GM03348 (cell line): ENCODE measurements at places on chromosomes 5 and 9.
A peak's percentile ranks its signal among the peaks of the same experiment; 100 is the strongest.

DNA sequence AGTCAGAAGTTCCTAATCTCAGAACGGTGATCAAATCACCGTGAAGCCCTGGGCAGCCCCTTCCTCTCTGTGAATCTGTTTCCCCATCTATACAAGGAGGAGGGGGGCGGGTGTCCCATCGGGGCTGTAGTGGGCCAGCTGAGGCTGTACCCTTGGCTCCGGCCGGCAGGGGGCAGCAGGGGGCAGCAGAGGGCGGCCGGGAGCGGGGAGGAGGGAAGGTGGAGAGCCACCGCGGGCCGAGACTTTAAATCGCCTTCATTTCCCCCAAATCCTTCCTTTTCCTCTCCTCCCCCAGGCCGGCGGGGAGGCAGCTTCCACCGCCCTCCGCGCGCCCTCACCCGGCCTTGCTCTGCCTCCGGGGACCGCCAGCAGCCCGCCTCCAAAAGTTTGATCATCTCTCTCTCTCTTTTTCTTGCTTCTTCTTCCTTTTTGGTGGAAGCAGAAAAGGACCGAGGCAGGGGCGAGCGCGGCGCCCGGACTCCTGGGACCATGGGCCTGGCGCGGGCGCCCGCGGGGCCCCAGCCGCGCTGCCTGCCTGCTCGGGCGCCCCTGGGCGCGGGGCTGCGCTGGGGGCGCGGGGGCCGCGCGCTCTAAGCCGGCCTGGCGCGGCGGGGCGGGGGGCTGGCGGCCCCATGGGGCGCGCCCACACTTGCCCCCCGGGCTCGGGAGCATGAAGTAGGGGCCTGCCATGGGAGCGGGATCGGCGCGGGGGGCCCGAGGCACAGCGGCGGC lies at the start of gene COL27A1:
TSS of gene COL27A1 (plus strand) at position 275 of the 732 bp plus-strand sequence. CDS start at position 689, 414 bp downstream.
- DNase-seq, result peak; percentile 97

DNA sequence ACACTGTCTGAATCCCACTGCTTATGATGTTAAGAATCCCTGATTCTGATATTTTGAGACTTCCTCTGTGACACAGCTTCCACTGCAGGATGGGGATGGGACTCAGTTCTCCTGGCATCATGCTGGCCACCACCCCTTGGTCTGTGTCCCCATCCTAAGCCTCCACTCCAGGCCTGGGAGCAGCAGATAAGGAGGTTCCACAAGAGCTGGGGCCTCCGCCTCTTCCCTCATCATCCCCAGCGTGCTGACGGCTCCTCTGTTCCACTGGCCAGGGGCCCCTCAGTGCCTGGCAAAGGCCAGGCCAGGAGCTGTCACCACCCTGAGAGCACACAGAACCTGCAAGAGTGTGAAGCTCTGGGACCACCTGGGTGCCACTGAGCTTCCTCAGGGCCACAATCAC lies 40.6 kb downstream of the CAMK2A start:
- no peak for DNase-seq

- DNase-seq, result no peak
Measured at GRCh38 chr5:21581508-21581907, 1271.6 kb downstream of the CDH12 start.

DNA sequence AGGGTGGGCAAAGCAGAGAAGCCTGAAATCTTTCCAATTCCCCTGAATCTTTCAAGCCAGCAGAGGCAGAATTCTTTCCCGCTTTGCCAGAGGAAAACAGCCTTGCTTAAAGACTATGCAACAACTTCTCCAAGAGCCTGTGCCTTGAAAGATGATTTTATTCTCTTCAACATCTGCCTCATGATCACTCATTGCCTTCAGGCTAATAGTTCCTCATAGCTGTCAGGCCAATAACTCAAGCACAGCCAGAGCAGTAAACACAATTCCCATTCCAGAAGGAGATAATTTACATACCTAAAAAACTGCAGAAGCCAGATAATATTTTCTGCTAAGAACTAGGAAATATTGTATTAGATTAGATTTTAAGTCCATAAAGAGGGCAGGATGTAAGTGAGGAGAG lies 92.3 kb upstream of the PUM3 start:
- no peak for DNase-seq

- no peak for DNase-seq
Measured at GRCh38 chr9:35816708-35817107, 1.9 kb upstream of the HINT2 start.

DNA sequence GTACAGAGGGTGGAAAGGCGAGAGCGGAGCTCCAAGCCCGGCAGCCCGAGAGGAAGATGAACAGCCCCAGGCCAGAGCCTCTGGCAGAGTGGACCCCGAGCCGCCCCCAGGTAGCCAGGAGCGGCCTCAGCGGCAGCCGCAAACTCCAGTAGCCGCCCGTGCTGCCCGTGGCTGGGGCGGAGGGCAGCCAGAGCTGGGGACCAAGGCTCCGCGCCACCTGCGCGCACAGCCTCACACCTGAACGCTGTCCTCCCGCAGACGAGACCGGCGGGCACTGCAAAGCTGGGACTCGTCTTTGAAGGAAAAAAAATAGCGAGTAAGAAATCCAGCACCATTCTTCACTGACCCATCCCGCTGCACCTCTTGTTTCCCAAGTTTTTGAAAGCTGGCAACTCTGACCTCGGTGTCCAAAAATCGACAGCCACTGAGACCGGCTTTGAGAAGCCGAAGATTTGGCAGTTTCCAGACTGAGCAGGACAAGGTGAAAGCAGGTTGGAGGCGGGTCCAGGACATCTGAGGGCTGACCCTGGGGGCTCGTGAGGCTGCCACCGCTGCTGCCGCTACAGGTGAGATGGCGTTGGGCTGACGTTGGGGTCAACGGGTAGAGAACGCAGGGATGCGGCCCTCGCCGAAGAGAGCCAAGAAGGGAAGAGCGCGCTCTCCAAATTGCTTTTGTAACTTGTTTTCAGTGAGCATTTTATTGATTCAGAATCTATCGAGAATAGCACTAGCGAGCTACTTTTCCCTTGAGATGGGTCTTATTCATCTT lies at the start of gene PTGER4:
TSS of gene PTGER4 (plus strand) at position 3 of the 769 bp plus-strand sequence. CDS start 1,079 bp downstream, outside the sequence.
- DNase-seq, result no peak

DNA sequence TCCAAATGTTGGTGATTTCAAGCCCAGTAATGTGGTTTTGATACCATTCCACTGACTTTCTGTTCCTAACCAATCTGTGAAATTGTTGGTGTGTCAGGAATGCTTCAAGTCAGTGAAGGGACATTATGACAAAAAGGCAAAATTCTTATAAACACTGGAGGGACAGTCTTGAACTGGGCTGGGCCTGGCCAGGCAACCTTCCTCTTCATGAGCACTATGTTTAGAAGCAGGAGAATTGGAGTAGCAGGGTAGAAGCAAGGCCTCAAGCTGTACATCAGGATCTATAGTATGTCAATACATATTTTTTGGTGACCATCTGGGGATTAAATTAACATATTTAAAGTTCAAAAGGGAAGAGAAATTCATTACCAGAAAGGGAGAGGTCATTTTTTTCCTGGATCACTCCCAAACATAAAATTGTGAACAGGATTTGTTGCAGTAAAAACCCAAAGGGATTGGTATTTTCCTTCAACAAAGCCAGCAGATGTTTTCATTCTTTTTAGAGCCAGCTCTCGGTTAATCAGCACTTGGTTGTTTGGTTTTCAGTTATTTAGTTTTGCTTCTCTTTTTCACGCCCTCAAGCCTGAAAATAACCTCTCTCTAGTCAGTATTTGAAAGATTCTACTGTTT lies 77.9 kb upstream of the PIK3R1 start:
- DNase-seq, result peak; percentile 71

- DNase-seq, result peak; percentile 74
Measured at GRCh38 chr9:97740848-97741821, 44.0 kb upstream of the XPA start.

DNA sequence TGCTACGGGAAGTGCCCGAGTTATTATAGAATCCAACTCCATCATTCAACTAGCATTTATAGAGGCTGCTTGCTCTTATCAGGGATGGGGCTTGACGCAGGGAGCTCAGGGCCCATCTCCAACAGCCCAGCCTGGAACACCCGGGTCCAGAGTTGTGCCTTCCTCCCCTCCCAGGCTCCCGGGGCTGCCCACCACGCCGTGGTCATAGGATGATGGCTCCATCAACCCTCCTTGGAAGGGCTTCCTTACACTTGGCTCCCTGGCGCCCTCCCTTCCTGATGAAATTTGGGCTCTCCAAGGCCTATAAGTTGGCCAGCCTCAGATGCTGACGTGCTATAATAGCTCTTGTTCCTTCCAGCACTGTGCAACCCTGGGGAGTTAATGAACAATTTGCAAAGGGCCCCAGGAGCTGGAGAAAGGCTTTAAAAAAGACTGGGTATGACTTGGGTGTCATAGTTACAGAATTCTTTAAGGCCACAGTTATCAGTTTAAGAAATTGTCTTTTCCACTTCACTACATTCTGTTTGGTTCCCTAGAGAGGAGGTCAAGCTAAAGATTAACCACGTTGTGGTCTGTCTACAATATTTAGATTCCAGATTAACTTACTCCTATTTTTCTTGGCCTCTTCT lies 42.5 kb upstream of the GADD45G start:
- DNase-seq, result no peak

DNA sequence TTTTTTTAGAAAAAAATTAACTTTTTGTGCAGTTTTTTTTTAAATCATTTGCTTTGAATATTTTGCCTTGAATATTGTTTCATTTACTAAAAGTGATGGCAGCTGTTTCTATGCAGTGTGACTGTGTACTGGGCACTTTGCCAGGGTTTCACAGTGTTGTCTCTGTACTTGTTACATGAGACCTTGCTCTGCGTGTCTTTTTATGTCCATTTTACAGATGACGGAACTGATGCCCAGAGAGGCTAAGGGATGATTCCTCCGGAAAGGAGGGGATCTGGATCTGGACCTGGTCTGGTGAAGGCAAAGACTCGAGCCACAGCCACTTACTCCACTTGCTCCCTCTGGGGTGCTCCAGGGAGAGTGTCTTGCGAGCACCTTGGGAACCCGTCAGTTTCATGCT lies 124.8 kb upstream of the PTCH1 start:
- DNase-seq, result no peak

DNA sequence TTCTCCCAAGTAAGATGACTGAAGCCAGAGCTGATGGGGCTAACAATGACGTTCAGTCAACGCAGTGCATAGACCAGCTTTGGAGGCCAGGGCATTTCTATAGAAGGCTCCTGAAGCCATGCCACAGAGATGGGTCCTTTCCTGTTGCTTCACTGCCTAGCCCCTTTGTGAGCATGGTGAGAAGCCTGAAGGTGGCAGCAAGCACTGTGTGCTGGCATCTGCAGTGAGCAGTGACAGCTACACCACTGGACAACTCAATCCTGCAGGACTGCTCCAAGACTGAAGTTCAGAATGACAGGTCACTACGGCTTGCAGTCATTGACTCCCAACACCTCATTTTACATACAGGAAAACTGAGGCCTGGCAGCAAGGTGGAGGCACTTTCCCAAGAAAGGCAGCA lies 229.0 kb downstream of the TSSK1B start:
- no peak for DNase-seq

DNA sequence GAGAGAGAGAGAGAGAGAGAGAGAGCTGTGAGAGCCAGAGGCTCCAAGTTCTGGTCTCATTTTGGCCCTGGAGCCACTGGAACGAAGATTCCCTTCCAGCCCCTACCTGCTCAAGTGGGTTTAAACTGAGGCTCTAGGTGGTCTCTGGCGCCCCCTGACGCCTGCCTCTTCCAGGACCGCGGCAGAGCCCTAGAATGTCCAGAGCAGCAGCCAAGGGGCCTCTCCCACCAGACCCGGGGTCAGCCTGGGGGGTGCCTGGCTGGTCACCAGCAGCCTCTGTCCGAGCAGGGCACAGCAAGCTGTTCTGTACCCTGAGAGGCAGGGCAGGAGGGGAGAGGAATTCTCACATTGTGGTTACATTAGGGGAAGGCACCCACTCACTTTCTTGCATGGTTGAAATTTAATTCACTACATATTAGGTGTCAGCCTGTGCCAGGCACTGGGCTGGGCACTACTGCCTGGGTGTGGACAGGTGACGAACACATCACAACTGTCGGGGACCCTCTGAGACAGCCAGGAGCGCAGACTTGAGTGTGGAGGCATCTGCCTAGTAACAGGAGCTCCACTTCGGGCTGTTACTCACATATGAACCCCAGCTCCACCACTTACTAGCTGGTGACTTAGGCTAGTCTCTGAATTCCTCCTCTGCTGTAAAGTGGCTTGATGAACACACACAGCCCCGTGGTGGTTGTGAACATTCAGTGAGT lies 44.5 kb downstream of the AMBP start:
- peak; percentile 41 for DNase-seq

DNA sequence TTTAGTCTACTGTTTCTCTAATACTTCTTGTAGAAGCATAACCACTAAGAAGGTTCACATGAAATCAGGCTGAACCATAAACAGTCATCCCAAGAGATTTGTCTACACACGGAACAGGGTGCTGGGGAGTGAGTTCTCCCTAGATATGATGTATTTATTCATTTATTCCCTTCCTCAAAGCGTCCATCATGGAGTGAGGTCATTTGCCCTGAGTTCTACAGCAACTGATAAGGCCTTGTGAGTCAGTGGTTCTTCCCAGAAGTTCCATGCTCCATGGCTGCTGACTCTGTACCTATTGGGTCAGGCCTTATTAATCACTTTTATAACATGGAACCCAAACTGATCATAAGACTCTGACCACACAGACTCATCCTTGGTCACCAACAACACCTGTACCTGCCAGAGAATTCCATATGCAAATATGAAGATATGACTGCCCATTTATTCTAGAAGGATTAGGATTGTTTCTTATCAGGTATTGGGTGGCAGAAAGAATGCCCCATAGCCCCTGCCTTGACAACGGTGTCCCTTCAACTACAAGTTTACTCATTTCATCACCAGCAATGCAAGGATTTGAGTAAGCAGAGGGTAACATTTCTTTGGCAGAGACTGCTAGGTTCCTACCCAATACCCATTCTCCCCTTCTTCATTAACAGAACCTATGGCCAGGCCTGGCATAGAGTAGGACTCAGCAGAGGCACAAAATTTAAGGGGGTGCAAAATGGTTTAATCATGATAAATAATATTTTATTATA lies 118.1 kb downstream of the LHFPL2 start:
- peak; percentile 57 for DNase-seq
